ENCODE measurements at places on chromosomes 3 and 15. TPM values are rescaled to one million over a fixed set of nuclear protein-coding genes. Genes with fewer than 3 reads are reported as not detected.

Gene PAK6
- not detected for total RNA-seq

Gene LRRN1
- 1.6 TPM for total RNA-seq

GRCh38 chr3:43768381-43768973, 77.7 kb downstream of the ABHD5 start:
- no peak for DNase-seq

DNA sequence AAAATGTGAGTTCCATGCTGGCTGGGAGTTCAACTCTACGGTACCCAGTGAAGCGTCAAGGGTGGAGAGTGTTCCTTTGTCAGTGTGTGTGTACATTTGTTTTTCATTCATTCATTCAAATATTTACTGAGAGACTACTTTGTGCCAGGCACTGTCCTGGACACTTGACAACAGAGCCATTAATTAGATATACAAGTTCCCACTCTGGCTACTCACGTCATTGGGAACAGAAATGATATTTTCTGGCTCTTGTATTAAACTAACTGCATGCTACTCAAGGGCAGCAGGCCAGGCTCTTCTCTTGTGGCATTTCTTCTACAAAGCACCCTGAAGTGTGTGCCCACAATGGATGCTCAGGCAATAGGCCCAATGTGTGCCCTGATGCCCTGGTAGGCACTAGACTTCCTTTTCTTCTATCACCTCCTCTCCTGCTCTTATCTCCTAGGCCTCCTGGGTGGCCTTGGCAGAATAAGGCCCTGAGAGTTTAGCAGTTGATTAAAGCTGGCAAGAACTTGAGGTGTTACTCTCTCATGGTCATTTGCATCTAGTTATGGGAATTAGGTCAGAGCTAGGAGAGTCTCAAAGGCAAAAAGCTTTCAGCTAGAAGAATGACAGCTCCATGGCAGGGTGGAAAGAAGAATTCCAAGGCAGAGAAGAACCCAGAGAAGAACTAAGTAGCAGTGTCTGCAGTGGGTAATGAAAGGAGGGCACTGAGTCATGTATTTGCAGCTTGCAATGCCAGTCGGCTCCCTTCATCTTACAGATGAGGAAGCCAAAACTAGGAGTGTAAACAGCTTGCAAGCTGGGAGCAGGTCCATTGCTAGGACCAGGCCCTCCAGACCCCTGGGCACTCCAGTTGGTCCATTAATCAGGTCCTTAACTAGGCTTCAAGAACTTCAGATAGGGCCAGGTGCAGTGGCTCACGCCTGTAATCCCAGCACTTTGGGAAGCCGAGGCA, 14.0 kb upstream of the SMAD3 start:
- no peak for DNase-seq

GRCh38 chr3:122961146-122961545, 66.4 kb downstream of the SEMA5B start:
- DNase-seq: peak; percentile 30

GRCh38 chr3:13484851-13485590, 4.9 kb downstream of the HDAC11 start:
- peak; percentile 84 for DNase-seq
